ENCODE measurements at places on chromosomes 1 and 21. TPM values are rescaled to one million over a fixed set of nuclear protein-coding genes. Genes with fewer than 3 reads are reported as not detected.

DNA sequence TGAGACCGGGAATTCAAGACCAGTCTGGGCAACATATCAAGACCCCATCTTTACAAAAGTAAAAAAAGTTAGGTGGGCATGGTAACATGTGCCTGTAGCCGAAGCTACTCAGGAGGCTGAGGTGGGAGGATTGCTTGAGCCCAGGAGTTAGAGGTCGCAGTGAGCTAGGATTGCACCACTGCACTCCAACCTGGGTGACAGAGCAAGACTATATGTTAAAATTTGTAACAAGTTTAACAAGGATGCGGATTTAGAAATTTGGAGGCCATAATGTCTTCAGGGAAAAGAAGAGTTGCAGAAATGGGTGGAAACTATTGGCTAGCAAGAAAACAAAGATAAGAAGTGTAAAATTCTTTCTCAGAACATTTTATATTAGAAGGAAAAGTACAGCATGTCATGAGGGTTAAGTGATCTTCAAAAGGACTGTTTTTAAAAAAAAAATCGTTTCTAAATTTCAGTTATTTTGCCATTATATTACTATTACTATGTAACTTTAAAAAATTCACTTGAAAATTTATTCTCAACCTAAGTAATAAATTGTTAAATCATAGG lies 17.6 kb downstream of the SOAT1 start:
- DNase-seq = no peak

DNA sequence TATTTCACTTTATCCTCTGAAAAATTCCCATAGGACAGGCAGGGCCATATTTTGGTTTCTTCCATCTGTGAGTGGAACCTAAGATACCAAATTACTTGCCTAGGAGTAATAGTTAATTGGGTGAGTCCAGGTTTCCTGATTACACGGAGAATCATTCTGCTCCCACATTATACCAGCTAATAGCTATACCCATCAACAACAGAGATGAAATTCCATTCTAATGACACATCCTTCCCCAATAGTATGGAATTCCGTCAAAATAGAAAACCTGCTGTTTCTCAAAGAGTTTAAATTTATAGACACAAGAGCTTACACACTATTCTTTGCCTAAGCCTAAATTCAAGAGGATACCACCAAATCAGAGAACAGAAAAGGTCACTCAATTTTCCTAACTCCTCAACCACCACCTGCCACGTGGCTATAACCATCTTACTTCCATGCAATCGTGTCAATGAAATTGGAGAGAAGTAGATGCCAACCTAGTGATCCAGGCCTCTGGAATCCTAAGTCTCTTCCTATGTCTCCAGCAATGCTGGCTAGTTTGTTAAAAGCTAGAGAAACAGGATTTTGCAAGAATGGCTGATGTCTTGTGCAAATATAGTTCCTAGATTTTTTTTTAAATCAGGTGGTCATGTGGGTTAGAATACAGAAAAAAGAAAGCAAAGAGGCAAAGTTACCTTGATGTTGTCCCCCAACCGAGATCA lies 6.2 kb downstream of the PPT1 start:
- DNase-seq = no peak

GRCh38 chr21:43585924-43586413 lies 73.3 kb downstream of the HSF2BP start:
- no peak for DNase-seq

SPRR2F gene
- not detected for total RNA-seq

GRCh38 chr1:187046293-187046692 lies 217.5 kb downstream of the PLA2G4A start:
- no peak for DNase-seq

GRCh38 chr1:101382135-101382534 lies 145.3 kb downstream of the S1PR1 start:
- DNase-seq = no peak

- DNase-seq = no peak
Observed at GRCh38 chr1:117591252-117591651, 14.6 kb upstream of the TENT5C start.

DNA sequence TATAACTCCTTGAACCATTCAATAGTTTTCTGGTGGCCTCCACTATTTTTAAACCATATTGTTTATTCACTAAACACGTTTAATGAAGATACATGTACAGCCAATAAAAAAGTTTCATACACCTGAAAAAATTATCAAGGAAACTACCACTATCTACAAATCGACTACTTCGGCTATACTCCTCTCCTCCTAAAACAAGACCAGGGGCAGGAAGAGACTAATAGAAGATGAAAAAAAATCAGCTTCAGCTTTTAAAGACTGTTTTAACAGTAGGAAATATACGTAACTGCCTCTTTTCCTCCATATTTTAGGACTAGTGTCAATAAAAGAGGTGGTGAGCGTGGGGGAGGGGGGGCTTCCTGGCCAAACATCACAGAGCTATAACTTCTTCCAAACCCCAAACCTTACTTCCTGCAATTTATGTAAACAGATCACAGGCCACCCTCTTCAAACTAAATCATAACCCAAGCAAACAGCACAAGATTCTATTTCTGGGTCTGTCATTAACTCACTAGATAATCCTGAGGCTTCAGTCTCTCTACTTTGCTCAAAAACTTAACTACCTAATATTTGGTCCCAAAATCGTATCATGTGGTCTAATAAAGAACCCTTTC lies 15.1 kb downstream of the FOXJ3 start:
- DNase-seq = no peak

FAM177B gene
- not detected for total RNA-seq

Measured in sciatic nerve (tissue), 2 donors.